ENCODE measurements at places on chromosomes 13 and 19. TPM values are rescaled to one million over a fixed set of nuclear protein-coding genes. Genes with fewer than 3 reads are reported as not detected.

CNN1 gene
- polyA plus RNA-seq, result 108 TPM

SCN1B gene
- polyA plus RNA-seq, result 5.8 TPM

SUGP2 gene
- polyA plus RNA-seq, result 44.2 TPM

HPN gene
- polyA plus RNA-seq, result not detected

DNA sequence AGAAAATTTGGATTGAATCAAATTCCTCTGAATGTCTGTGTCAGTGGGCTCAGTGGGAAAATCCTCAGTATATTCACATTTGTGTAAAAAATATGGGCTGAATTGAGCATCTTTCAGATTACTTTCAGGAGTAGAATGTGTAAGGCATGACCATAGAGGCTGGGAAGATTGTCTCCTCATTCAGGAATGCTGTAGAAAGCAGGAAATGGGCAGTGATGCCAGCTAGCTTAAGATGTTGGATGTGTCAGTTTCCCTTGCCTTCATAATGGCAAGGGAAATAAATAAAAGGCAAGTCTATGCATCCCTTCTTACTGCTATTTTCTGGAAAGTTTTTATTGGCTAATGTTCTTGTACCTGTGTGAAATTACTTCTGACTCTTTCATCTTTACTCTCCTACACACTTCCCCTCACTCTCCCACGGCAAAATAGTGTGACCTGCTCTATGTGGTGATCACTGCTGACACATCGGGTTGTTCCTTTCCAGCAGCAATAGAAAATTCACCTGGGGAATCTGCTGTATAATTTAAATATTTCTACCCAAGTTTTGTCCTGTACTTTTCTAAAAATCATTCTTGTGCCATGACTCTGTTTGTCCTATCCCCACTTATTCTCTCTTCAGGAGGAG lies 103.2 kb downstream of the LMO7 start:
- no peak for DNase-seq

DNA sequence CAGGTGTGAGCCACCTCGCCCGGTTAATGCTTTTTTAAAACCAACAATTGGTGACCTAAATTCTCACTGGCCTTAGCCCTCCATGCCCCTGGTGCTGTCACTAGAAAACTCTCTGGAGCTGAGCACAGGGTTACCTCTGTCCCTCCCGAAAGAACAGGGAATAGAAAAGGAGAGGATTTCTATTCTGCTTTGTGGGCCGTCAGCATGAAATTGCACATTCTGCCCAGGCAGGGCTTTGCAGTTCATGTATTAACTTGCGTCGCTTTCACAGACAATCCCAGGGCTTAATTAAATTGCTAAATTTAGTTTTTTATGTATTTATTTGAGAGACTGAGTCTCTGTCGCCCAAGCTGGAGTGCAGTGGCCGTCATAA lies 583 bp upstream of the ZNF480 start:
- no peak for DNase-seq

DNA sequence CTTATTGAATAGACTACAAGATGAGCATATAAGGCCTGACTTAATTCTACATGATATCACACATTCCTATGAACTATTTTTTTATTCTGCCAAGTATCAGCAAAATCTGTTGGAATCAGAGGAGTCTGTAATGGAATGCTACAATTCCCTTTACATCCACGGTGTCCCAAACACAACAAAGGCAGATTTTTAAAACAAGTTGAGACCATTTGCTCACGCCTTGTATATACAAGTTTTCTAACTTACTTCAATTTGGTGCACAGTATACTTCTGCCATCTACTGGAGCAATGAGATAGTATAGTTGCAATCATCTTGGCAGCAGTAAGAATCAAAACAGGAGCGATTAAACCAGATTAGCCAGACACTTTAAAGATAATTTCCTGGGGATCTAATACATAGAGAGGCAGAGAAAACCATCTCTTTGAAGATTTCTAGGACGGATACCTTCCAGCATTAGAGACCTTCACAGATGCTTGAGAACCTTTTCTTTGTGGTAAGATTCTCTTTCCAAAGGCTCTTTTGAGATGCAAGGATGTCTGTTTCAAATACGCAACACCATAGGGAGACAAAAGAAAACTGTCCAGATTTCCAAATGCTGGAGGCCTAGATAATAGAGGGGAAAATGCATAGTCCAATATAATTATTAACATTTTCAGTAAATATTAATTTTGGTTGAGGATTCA lies 302.0 kb upstream of the MIR17HG start:
- DNase-seq, result no peak

GRCh38 chr13:26036383-26036782 lies 15.4 kb downstream of the SHISA2 start:
- no peak for DNase-seq

- DNase-seq, result no peak
Observed at GRCh38 chr13:112516218-112516617, 71.7 kb downstream of the TUBGCP3 start.

GRCh38 chr13:67298297-67298696 lies 68.2 kb upstream of the PCDH9 start:
- DNase-seq, result no peak

DNA sequence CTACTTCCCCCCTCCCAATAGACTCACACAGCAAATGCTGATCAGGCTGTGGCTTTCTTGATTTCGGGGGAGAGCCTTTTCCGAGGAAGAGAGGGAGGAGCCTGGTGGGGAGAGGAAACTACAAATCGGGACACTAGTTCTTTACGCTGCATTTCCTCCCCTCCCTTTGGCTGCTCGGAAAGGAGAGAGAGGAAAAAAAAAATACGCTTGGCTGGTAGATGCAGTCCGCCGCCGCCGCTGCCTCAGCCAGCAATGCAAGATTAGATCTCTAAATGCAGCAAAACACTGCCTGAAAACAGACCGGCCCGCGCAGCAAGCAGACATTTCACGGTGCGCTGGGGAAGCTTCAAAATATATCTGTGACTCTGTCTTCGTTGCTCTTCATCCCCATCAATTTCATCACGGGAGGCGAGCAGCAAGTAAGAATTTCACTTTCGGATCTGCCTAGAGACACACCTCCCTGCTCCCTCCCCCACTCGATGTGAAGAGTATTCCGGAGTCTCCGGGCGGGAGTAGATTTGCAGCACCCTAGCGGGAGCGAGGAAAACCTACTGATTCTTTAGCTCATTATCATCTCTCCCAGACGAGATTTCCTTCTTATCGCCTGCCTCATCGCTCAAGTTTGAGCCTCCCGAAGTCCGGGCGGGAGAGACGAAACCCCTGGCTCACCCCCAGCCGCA lies at the start of gene PCDH17:
TSS of gene PCDH17 (plus strand) at position 149 of the 680 bp plus-strand sequence. CDS start 803 bp downstream, outside the sequence.
- no peak for DNase-seq

DNA sequence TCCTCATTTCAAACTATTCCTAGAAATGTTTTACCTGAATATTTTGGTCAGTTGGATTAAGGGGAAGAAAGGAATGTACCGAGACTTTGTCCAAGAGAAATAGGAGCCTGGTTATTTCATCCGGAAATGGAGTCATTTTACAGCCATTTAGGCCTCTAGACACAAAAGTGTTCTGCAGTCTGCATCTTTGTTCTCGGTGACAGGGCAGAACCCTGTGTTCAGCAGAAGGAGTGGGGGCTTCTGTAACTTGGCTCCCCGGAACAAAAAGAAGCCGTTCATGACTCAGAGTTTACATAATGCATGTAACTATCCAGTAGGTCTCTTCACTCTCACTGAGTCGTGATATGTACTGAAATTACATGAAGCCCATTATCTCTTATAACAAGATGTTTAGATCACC lies 21.6 kb upstream of the FNDC3A start:
- no peak for DNase-seq

DNA sequence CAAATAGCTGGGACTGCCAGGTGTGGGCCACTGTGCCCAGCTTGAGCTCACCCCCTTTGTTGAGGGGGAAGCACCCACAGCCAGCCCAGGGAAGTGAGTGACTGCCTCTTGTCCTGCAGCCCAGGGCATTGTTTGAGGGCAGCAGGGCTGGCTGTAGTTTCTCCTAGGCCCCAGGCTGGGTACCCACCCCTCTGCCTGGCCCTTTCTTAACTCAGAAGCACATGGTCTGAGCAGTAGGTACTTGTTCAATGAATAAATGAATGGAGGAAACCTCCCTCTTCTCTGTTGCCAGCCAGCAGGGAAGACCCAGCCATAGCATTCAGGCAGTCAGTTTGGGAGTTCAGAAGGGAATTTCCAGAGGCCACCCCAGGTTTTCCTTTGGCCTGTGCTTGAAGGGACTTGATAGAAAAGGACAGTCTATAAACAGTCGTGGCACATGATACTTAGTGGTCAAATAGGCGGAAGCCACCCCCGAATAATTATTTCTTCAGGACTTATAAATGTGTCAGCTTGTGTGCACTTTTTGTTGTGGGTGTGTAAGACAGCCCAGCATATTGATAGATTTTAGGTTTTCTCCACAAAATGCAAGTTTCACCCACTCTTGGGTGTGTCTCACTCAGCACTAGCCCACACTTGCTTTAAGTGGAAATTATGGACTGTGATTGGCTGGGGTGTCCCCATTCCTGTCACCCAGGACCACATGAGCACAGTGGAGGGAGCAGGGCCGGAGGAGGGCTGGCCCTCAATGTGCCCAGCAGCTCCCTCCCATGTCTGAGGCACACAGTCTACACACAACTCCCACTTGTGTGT lies 33.1 kb downstream of the GATAD2A start:
- no peak for DNase-seq

DNA sequence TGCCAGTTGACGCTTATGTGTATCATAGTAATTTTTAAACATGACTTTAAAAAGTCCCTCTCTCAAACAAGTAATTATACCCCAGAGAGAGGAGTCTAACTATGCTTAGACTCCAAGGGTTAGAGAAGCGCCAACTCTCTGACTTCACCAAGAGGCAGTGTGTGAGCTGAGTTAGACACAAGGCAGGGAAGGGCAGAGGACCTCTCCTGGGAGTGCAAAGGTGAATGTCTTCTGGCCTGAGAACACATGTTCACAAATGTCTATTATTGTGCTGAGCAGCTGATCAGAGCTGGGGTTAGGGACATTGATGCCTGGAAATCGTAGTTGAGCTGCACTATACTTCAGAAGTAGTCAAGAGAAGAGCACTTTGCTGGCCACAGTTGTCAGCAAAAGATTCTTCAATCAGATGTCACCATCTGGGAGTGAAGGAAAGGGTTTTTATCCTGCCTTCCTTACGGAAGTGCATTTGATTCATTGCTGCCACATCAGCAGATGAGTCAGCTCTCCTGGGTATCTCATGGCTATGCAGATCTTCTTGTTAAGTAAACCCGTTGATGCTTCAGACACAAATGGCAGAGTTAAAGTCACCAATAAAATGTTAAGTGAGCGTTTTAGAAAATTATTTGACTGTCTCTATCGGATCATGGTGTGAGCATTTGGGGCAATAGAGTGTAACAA lies 283.2 kb upstream of the ARGLU1 start:
- no peak for DNase-seq

DNA sequence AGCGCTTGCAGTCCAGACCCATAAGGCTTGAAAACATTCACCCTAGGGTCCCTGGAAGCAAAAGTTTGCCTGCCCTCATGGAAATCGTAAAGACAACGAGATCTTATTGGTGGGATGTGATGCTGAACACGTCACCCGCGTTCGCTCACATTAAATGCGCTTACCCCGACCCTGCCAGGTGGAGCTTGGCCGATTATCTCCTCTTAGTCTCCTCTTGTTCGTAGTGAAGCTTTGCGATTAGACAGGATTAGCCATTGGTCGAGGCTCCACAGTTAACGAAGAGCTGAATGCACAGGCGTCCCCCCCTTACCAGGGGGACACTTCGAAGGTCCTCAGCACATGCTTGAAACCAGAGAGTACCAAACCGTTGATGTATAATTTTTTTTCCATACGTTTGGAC lies 16.0 kb upstream of the KDM4B start:
- no peak for DNase-seq
